NCI-H510A treated with DMSO at 0.1 percent for 48 hours (cell line): ENCODE measurements at places on chromosomes 6 and 20.

DNA sequence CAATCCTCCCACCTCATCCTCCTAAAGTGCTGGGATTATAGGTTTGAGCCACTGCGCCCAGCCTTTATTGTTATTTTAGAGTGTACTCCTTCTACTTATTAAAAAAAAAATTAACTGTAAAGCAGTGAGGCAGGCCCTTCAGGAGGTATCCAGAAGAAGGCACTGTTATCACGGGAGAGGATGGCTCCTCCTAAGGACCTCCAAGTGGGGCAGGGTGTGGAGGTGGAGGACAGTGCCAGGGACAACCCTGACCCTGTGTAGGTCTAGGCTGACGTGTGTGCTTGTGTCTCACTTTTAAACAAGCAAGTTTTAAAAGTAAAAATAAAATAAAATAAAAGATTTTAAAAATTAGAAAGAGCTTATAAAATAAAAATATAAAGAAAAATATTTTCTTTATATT lies 23.7 kb upstream of the TAF4 start:
- DNase-seq, result no peak

- DNase-seq, result no peak
Observed at GRCh38 chr6:33874136-33874760, 70.4 kb upstream of the MLN start.

GRCh38 chr20:49346682-49347081 lies 68.8 kb upstream of the ZNFX1 start:
- DNase-seq, result no peak

DNA sequence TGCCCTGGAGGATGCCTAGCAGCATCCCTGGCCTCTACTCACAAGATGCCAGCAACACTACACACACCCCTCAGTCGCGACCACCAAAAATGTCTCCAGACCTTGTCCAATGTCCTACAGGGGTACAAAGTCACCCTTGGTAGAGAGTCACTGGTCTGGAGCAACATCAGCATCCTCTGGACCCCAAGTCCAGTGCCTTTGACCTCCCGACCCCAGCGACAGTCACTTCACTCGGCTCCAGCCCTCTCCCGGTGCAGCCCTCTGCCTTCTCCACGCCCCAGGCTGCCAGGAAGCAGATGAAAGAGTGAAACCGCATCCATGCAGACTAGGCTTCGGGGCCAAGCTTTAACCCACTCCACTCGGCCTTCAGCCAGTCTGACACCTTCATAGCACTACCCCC lies 92.0 kb upstream of the SRSF6 start:
- no peak for DNase-seq

- DNase-seq, result no peak
Observed at GRCh38 chr6:46437671-46438221, 53.5 kb downstream of the RCAN2 start.

DNA sequence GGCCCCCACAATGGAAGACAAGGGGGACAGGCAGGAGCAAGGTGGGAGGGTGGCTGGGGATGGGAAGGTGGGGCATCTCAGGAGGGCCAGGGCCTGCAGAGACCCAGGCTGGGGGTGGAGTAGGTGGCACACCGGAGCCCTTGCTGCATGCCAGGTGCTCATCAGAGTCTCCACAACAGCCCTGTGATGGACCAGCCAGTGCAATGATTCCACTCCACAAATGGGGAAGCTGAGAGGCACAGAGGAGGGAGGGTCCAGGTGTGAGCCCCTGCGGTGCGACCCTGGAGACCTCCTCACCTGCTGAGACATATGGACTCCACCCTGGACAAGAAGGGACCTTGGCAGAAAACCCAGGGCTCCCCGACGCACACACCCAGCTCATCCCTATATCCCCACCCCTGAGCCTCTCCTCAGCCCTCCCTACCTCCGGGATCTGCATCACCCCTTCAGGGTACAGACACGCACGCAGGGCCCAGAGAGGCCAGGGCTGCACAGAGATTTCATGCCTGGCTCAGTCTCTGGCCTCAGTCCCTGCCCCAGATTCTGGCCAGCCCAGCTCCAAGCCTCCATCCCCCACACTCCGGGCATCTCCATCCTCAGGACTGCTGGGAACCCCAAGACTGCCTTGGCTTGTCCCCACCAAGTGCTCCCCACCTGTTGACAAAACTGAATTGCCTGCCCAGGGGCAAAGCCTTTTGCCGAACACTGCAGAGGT lies 7.1 kb upstream of the GRM4 start:
- DNase-seq, result no peak

GRCh38 chr6:153074761-153075160 lies 56.3 kb downstream of the RGS17 start:
- DNase-seq, result no peak

DNA sequence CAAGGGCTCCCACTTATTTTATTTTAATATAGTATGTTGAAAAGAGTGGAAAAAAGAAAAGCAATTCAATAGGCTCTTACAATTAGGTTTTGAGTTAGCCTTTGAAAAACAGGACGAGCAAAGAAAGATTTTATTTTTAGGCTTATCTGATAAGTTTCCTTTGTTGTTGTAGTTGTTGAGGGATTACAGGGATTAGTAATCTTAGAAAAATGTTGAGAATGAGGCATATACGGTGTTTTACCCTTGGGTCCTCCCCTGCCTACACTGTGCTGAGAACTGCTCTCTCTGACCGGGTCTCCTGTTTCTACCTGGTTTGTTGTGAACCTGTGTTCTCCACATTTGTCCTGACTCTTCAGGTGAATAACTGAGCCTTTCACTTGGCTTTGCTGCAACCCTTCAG lies 16.7 kb downstream of the TRAPPC3L start:
- no peak for DNase-seq

- DNase-seq, result no peak
Observed at GRCh38 chr6:133291671-133292070, 50.5 kb downstream of the EYA4 start.

GRCh38 chr20:9087531-9088217 lies 18.8 kb downstream of the PLCB4 start:
- peak; percentile 94 for DNase-seq

- DNase-seq, result no peak
Observed at GRCh38 chr6:81054036-81054435, 698.4 kb downstream of the TENT5A start.

GRCh38 chr6:3861424-3861823 lies 12.3 kb downstream of the FAM50B start:
- DNase-seq, result no peak

DNA sequence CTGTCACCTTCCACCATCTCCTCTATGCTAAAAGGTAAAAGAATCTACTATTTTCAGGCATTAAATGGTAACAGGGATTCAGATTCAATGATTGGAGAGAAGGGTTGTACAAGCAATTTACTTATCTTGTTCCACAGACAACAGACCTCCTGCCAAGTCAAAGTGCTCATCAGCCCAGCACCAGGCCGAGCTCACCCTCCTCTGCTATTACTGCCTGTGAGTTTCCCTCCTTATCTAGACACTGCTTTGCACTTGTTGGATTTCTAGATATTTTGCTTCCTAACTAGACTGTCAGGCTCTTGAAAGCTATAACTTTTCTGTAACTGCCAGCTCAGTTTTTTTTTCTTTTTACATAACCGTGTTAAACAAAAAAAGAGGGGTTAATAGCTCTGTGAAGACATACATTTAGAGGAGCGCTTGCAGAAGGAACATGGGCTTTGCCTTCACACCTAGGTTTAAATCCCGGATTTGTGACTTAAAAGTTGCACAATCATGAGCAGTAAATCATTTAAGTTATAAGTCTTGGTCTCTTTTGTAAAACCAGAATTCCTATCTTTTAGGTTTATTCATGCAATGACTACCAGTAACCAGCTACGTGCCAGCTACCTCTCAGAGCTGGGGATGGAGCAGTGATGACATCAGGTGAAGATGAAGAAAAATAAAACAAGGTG lies 1.1 kb upstream of the FAM162B start:
- DNase-seq, result no peak

- DNase-seq, result no peak
Observed at GRCh38 chr20:60116128-60116909, 158.1 kb downstream of the CDH26 start.

- no peak for DNase-seq
Observed at GRCh38 chr20:50469176-50469723, 40.9 kb upstream of the PTPN1 start.

DNA sequence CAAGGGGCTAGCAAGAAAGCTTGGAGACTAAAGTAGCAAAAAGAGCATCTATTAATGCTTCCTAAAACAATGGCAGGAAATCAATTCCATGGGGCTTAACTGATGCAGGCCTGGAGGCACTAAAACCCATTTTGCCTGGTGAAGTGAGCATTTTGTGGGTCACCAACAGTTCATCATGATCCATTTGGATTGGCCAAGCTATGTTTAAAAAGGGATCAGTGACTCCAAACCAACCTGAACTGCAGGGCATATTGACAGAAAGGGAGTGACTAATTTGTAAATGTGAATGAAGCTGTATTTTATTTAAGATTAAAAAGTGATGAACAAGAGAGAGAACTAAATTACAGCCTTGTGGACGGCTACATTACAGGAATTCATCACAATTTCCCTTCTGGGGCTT lies 132.0 kb downstream of the PCSK2 start:
- no peak for DNase-seq

DNA sequence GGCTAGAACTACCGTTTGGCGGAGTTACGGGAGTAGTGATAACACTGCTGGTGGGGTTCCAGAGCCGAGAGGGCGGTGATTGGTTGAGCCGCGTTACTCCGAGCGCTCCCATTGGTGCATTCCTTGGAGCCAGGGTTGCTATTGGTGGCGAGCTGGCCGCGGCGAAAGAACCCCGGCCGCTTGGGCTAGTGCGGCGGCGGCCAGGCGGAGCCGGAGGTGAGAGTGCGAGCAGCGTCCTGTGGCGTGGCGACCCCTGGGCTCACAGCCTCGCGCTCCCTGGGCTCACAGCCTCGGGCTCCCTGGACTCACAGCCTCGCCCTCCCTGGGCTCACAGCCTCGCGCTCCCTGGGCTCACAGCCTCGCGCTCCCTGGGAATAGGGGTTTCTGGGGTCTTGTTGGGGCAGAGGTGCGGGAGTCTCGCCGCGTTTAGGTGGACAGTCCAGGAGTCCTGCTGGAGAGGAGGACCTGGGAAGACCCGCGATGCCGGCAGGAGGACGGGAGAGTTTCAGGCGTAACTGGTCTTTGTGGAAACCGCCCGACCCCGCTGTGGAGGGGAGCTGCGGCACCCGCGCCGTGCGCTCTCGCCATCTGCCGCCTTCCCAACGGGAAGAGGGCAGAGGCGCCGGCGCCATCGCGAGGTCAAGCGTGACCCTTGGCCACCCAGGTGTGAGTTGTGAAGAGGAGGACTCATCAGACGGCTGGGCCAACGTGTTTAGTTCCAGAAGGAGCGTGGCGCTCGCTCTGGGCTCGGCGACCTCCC lies 12.2 kb downstream of the PRDM13 start:
- DNase-seq, result no peak

GRCh38 chr6:28643017-28643740 lies 117.5 kb downstream of the GPX5 start:
- no peak for DNase-seq

- DNase-seq, result peak; percentile 89
Observed at GRCh38 chr6:46940433-46941226, 18.9 kb upstream of the ADGRF5 start.

- no peak for DNase-seq
Observed at GRCh38 chr6:159760602-159761057, 1.2 kb upstream of the ACAT2 start.

GRCh38 chr6:137589067-137589848 lies 95.1 kb upstream of the OLIG3 start:
- no peak for DNase-seq

GRCh38 chr6:33540768-33541167 lies 39.3 kb downstream of the BAK1 start:
- DNase-seq, result no peak
